ENCODE measurements at places on chromosomes 2 and 18.

DNA sequence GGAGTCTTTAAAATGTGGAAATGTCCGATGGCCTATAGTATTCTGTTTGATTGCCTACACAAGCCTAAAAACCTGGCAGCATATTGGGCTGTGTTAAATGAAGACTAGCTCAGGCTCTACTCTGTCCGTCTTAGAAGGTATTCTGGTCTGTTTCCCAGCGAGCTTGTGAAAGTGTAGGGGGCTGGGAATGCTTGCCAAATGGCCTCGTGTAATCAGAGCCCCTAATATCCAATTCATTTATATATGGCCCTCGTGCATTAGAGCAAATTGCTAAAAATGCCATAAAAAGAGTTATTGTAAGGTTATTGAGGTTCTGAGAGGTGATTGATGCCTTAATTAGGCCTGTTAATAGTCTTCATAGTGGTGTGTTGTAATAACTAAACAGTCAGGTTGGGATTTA lies 1500.4 kb downstream of the DPP10 start:
- no peak for DNase-seq

GRCh38 chr2:109270505-109271312 lies 141.7 kb downstream of the SH3RF3 start:
- peak; percentile 29 for DNase-seq

- no peak for DNase-seq
Observed at GRCh38 chr2:121565389-121566250, 34.9 kb downstream of the RNU4ATAC start.

- no peak for DNase-seq
Observed at GRCh38 chr2:45816272-45816671, 164.8 kb downstream of the PRKCE start.

GRCh38 chr2:27792759-27793158 lies 21.2 kb downstream of the MRPL33 start:
- DNase-seq = no peak

DNA sequence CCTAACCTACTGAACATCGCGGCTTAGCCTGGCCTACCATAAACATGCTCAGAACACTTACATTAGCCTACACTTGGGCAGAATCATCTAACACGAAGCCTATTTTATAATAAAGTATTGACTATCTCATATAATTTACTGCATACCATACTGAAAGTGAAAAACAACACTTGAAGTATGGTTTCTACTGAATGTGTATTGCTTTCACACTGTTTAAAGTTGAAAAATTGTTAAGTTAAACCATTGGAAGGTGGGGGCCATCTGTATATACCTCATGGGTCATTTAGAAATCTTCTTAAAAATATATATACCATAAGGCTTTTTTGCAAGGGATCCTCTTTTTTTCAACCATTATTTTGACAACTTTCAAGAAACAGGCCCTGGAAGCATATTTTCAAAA lies 16.5 kb downstream of the RNF149 start:
- no peak for DNase-seq

DNA sequence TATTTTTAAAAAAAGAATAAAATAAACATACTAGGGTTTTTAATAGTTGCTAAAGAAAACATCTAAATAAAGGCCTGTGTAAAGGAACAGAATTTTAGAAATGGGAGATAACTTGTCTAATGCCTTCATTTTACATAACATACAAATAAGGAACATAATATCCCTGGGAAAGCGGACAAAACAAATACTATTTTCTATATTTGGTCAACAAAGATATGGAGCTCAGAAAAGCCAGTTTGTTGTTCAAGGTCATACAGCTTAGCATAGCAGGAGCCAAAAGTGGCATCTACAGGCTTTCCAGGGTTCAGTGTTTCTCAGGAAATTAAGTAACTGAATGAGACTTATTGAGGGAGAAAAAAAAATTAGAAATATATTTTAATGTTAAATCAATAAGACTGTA lies 73.4 kb upstream of the CD226 start:
- DNase-seq = no peak

DNA sequence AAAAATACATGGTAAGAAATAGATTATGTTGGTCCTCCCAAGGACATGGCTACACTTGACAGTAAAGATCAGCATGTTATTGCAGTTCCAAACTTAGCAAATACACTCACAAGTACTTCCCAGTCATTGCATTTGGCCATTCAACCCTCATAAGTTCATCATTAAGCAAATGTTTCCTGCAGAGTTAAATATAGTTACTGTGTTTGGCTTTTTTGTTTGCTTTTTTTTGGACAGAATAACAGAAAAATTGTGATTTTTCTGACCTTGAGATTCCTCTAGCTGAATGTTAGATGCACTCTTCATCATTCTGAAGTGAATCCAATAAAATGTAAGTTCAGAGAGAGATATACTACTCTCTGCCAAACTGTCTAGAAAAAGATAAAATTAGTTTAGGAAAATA lies 295.3 kb downstream of the GPD2 start:
- no peak for DNase-seq

DNA sequence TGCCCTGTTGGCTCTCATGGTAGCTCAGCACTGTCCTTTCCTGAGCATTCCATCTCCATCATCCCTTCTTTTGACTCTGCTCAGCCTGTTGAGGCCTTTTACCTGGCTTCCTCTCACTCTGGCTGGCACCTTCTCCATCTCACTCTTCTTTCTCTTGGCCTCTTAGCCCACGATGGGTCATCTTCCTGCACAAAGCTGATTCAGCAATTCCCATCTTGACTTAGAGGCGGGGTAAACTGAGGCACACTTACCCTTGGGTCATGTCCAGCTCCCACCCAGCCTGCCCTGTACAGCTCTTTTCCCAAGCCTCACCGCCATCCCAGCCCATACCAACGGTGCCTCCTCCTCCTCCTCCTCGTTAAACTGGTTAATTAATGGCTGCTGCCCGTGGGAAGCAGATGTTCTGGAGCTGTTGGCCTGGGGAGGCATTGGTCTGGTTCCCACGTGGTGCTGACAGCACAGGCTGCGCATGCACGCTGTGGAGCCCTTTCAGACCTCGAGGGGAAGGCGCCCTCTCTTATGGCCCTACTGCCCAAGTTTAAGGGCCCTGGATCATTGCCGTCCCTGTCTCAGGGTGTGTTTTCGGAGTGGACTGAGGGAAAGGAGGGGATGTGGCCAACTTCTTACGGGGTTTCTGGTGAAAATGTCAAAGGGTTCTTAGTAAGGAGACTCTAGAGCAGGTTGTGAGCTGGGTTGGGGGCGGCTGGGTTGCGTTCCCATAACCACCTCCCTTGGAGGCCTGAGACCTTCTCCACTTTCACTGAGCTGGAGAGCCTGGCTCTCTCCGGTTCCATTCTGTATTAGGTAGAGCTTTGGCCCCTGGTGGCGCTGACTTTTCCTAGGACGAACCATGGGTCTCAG lies 10.9 kb downstream of the WNT10A start:
- no peak for DNase-seq

DNA sequence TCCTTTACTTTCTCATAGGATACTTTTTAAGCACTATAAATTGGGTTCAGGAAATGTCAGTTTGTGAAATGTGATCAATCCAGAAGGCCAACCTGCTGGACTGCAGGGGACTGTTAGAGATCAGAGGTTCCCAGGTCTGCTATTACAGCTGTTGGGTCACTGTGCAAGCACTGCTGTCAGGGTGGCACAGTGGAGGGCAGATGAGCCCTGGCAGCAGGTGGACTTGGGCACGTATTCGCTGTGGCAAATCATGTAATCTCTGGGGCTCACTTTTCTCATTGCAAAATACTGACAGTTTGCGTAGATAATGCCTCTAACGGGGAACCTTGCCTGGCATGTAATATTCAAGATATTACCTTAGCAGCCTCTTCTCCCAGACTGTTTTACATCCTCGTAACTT lies 18.1 kb downstream of the RAB31 start:
- no peak for DNase-seq

DNA sequence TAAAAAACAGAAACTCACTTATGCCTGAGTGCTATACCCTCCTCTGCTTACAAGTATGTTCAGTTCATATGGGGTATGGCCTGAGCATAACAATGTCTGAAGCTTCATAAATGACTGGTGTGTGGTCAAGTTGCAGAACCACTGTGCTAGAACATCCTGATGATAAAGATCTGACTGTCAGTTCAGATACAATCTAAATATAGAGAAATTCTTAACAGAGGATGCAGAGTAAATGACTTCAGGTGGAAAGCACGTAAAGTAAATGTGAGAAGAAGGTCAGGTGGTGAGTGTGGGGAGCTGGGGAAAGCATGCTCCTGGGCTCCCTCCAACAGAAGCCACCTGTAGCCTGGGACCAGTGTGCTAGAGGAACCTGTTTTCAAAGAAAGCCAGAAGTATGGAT lies 926.2 kb downstream of the TSN start:
- DNase-seq = no peak

GRCh38 chr18:10490401-10491165 lies 35.2 kb upstream of the NAPG start:
- DNase-seq = no peak

GRCh38 chr2:120738786-120739437 lies 3.2 kb downstream of the GLI2 start:
- DNase-seq = no peak

DNA sequence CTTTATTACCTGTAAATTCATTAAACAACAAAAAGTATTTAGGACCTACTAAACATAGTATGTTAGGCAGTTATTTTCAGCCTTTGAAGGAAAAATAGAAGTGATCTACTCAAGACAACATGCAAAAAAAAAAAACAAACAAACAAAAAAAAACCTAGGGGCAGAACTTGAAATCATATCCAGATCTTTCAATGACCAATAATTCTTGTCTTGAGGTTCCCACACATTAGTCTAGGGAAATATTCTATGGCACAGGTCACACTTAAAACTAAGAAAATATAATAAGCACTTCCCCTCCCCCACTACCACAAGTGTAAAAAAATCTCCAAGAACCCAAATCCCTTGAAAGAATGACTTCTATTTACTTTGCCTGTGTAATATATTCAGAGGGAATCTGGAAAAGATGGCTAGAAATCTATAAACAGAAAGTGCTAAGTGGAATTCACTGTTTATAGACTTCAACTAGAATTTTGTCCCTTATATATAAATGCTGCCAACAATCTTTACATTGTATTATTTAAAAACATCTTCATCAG lies 3.5 kb downstream of the PELI1 start:
- no peak for DNase-seq

GRCh38 chr18:62723666-62724281 lies 8.4 kb downstream of the PHLPP1 start:
- no peak for DNase-seq
